ENCODE measurements at places on chromosomes 1 and 21. TPM values are rescaled to one million over a fixed set of nuclear protein-coding genes. Genes with fewer than 3 reads are reported as not detected.

DNA sequence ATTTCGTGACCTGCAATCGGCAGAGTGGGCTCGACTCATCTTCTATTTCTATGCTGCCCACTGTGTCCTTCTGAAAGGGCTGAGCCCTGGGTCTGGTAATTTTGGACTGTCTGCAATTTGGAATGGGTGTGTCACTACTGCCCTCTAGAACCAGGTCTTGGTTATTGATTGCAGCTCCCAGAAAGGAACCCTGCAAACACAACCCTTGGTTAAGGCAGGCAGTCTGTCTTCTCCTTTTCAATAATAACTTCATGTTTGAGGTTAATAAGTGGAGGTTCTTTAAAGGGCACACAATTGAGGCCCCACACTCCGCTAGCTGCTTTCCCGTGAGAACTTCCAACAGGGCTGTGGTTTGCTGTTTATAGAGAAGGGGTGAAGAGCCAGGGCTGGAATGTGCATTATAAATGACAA lies 79.9 kb upstream of the LYST start:
- DNase-seq: no peak

GRCh38 chr1:59698386-59698785 lies 116.4 kb upstream of the HOOK1 start:
- no peak for DNase-seq

DNA sequence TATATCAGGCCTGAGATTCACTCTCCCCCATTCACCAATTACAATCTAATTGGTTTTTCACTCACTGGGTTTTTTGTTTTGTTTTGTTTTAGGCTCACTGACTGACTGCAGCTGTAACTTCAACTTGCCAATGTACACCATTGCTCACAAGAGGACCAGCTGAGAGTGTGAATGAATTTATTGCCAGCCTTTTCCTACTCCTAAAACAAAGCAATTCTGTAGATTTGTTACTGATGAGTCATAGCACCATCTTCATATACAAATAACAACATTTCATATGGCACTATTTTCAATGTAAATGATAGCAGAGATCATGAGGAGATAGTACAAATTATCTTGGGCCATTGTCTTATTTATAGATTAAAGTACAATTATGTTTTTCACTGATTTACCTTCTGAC lies 76.0 kb upstream of the DPYD start:
- DNase-seq: no peak

DNA sequence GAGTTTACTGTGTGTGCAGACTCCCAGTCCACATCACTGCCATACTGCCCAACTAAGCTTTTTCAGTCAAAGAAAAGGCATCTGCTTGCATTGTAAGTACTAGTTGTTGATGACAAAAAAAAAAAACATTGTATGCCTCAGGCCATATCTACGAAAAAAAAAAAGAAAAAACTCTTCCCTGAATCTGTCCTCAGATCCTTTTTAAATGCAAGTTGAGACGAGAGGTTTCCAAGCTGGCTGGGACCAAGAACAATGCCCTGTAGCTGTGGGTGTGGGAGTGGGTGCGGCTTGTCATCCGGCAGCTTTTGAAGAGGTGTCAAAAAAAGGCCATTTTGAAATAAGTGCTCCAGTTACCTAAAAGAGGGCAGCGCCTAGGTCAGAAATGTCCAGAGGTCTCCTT lies 29.2 kb upstream of the HHAT start:
- no peak for DNase-seq

DNA sequence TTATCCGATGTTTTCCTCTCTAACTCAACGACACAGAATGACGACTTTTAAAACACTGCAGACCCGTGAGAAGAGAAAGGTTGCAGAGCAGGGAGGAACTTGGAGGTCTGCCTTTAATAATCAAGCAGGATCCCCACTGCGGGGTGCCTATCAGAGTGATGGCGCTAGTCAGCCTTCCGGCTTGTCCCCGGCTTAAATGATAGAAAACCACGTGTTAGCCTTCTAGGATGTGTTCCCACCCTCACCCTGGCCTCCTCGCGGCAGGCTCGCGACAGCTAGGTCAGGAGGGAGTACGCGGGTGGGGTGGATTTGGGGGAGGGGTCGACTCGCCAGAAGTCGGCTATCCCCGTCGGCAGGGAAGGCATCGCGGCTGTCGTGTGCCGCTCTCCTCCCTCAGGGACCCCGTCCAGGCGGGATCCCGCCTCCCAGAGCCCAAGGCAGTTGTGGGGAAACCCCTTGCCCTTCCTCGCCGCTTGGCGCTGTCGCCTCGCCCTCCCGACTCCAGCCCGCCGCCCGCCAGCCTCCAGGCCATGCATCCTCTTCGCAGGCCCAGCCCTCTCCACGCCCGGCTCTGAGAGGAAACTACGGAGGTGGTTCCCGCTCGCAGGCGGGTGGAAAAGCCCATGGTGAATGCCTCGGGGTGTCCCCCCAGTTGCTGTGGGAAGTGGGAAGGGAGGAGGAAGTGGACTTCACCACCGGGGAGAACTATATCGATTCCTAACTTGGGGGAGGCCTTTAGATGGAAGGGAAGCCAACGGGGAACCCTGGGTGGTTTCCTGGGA lies 1.1 kb upstream of the SMG7 start:
- DNase-seq: peak; percentile 86

GRCh38 chr21:43600642-43601402 lies 58.5 kb downstream of the HSF2BP start:
- DNase-seq: no peak

DNA sequence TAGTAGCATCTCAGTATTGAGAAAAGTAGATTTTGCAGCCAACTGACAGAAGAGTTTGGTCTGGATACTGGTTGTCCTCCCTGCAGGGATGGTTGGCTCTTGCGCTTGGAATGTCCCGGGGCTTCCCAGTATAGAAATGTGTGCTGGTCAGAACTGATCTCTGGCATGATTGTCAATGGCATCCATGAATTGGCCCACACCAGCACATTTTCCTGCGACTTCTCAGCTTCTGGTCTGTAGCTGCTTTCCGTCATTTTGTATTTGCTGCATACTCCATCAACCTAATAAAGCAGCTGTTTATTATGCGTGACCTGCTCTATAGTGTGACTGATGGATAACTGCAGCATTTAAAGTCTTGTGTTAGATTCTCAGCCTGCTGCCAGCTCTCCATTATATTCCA lies 203.7 kb downstream of the S1PR1 start:
- DNase-seq: no peak

- peak; percentile 6 for DNase-seq
Measured at GRCh38 chr1:200036619-200037270, 9.2 kb downstream of the NR5A2 start.

- DNase-seq: no peak
Measured at GRCh38 chr1:97654876-97655585, 265.8 kb downstream of the DPYD start.

DNA sequence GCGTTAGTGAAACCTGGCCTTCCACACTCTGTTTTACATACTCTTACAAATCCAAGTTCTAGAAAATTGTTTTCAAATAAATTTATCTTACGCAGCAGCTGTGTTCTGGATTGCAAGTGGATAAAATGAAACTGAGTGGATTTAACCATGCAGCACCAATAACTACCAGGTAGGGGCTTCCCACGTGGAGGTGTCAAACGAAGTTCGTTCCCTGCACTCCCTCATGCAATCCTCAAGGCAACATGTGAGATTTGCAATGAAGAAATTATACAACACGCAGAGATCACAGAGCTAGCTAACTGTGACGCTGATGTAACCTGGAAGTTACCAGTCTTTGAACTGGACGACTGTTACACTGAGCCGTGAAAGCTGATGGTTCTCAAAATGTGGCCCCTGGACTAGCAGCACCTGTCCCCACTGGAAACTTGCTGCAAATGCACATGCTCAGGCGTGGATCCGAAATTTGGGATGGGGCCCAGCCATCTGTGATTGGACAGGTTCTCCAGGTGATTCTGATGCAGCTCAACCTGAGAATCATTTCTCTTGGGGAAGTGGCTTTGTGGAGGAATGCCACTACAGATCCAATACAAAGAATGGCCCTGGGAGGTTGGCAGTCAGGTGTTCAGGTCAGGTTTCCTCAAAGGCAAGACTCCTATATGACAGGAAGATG lies 36.3 kb downstream of the RSPH1 start:
- peak; percentile 72 for DNase-seq

GRCh38 chr1:18855573-18855972 lies 3.9 kb downstream of the TAS1R2 start:
- no peak for DNase-seq

DNA sequence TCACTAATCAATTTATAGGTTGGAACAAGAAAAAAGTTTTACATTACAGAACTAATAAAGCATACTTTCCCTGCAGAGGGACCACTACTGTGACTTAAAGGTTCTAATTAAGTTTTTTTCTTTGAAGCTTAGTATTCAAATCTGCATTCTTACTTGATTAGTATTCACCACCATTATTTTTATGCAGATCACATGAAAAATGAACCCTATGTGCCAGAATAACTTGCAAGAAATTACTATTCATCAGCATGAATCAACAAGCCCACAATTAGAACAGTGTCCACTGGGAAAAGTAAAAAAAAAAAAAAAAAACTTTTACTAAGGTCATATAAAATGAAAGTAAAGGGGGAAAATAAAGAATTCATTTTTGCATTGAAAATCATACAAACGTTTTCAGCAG lies 90.8 kb downstream of the SMYD3 start:
- DNase-seq: no peak

DNA sequence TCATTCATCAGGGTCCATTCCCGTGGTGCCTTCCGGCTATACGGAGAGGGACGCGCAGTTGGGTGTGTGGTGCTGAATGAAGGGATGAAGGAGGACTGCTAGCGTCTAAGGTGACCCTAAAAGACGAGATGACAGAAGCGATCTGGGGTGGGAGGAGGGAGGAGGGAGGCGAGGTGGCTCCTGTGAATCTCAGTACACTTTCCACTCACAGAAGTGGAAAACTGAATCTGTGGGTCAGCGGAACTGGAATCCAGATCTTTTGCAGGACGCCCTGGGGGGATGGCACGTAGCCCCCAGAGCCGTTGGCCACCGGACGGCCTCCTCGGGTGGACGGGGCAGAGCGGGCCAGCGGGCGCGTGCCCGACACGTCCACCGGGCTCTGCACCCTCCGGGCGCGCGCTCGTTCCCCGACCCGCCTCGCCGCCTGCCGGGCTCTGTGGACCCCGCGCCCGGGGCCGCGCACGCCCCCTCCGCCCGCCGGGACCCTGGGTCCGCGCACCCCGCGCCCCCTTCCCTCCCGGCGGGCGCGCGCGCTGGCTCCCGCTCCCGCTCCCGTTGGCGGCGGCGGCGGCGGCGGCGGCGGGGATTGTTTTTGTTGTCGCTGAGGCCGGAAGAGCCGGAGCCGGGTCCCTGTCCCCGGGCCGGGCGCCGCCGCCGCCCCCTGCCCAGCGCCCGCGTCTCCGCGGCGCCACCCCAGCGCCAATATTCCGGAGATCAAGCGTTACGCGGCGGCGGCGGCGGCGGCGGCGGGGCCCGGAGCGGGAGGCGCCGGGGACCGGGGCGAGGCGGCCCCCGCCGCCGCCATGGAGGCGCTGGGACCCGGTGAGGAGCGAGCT lies at the start of gene AGO4:
Gene AGO4, plus strand, starts transcription at position 403 of the 836 bp plus-strand sequence. Its CDS starts 401 bp downstream, at position 804.
- peak; percentile 68 for DNase-seq

- no peak for DNase-seq
Measured at GRCh38 chr1:206108635-206109034, 8.6 kb downstream of the AVPR1B start.

GRCh38 chr1:114008993-114009392 lies 29.7 kb downstream of the OLFML3 start:
- no peak for DNase-seq

GRCh38 chr1:76125473-76126219 lies 51.1 kb downstream of the ST6GALNAC3 start:
- no peak for DNase-seq

GRCh38 chr1:161492827-161493226 lies 12.4 kb upstream of the FCGR2A start:
- no peak for DNase-seq

- DNase-seq: no peak
Measured at GRCh38 chr1:86841116-86841515, 72.8 kb downstream of the SELENOF start.

DNA sequence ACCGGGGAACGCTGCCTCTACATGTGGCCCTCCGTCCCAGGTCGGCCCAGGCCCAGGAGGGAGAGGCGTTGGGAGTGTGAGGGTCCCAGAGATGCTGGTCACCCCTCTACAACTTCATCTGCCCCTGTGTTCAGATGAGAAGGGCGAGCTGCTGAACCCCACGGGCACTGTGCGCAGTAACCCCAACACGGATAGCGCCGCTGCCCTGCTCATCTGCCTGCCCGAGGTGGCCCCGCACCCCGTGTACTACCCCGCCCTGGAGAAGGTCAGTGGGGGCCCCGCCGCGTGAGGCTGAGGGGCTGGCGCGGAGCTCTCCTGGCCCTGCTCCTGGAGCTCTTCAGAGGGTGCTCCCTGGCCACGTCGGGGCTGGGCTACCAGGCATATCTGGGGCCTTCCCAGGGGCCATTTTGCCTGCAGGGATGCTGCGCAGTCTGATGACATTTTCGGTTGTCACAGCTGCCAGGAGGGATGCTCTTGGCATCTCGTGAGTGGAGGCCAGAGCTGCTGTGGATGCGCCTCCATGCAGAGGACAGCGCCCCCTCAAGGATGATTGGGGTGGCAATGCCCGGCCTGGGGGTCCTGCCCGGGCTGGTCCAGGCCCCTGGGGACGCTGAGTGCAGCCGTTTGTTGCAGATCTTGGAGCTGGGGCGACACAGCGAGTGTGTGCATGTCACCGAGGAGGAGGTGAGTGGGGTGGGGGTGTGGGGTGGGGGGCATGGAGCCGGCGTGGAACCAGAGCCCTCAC lies 68.6 kb downstream of the PIK3CD start:
- DNase-seq: no peak

- DNase-seq: no peak
Measured at GRCh38 chr1:180562640-180563025, 3.9 kb downstream of the OVAAL start.

GRCh38 chr1:34711485-34711884 lies 43.4 kb upstream of the GJB5 start:
- no peak for DNase-seq

DNA sequence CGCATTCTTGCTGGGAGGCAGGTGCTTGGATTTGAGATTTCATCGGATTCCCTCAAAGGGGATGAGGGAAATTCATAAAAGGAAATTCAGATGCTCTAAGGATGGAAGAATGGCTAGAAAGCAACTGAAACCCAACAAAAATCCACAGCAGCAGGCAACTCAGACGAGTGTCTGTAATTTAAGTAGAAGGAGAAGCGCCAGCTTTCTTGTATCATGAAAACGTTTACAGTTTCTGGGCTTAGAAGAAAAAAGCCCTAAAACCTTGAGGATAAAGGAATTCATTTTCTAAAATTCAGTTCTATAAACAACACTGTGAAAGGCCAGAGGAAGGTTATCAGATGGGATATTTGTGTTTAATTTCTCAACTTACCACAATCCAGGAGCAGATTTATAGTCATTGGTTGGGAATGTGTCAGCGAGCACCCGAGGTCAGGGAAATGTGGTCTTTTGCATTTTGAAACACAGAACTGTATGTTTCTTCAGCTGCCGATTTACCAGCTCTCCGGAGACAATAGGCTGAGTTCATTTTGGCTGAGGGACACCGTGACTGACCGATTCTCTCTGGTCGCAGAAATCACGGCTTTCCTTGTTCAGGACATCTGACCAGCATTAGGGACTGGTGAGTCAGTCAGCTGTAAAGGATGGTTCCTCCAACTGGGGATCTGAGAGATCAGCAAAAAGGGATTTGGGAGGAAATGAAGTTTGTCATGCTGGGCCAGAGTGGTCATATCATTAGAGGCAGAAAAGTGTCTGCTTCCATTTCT lies 111.6 kb upstream of the ERRFI1 start:
- DNase-seq: no peak

GBP7 gene
- 0.10 TPM for polyA plus RNA-seq

ASTN1 gene
- 3.0 TPM for polyA plus RNA-seq

UBL4B gene
- not detected for polyA plus RNA-seq

SYCP1 gene
- polyA plus RNA-seq: not detected

TSPEAR gene
- polyA plus RNA-seq: 0.55 TPM

CTSS gene
- 61.7 TPM for polyA plus RNA-seq

C8B gene
- 0.06 TPM for polyA plus RNA-seq

RGS18 gene
- 4.1 TPM for polyA plus RNA-seq

CD247 gene
- 7.4 TPM for polyA plus RNA-seq

GREM2 gene
- polyA plus RNA-seq: 14.6 TPM

All from large intestine (tissue), 12 donors.